Thyroid gland (tissue), 4 donors: ENCODE measurements at places on chromosomes 2 and 18. TPM values are rescaled to one million over a fixed set of nuclear protein-coding genes. Genes with fewer than 3 reads are reported as not detected.
A peak's percentile ranks its signal among the peaks of the same experiment; 100 is the strongest.

DNA sequence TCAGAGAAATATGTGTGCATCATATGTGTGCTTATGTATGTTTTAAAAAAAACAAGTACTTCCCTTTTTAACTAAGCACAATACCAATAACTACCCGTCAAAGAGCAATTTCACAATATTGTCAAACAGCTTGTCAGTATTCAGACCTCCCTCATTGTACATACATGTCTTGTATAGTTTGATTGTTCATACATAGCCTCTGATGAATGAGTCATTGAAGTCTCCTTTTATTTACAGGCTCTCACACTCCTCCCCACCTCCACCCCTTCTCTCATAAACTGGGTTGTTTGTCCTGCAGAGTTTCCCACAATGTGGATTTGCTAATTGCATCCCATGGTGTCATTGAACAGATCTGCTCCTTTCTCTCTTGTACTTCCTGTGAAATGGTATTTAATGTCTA is 132.8 kb upstream of the L3MBTL4 start:
- no peak for DNase-seq

- DNase-seq = peak; percentile 76
Measured at GRCh38 chr2:221289389-221289788, 282.7 kb downstream of the EPHA4 start.

The LAMA3 gene
- 7.5 TPM for total RNA-seq

DNA sequence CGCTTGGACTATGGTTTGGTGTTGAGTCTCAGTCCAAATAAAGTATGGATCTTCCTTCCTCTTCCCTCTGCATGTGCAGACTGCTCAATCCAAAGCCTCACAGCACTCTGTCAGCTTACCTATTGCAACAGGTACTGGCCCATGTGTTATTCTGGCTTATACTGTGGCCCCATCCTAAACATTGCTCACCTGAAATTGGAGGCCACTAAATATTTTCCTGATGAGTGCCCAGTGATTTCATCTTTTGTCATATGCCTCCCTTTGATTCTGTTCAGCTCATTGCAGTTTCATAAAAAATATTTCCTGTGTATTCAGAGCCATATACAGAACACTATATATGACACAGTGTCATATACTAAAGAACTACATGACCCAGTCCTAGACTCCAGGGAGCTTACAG is 86.3 kb upstream of the FAM136A start:
- no peak for DNase-seq

- no peak for DNase-seq
Measured at GRCh38 chr2:202025816-202026215, 7.8 kb upstream of the FZD7 start.

DNA sequence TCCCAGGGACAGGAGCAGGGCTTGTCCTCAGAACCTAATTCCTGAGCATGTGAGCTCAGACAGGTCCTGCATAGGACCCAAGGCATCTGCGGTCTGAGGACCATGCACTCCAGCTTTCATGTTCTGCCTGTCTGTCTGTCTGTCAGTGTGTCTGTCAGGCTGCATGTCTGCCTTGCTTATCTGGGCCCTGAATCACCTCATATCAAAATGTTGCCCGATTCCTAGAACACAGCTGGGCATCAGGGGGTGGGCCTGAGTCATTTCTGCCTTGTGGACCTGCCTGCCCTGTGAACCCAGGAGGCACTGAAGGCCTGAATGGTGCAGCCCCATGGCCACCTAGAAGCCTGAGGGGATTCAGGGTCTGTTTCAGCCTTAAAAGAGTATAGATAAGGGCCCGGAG is 22.1 kb downstream of the INHBB start:
- no peak for DNase-seq

DNA sequence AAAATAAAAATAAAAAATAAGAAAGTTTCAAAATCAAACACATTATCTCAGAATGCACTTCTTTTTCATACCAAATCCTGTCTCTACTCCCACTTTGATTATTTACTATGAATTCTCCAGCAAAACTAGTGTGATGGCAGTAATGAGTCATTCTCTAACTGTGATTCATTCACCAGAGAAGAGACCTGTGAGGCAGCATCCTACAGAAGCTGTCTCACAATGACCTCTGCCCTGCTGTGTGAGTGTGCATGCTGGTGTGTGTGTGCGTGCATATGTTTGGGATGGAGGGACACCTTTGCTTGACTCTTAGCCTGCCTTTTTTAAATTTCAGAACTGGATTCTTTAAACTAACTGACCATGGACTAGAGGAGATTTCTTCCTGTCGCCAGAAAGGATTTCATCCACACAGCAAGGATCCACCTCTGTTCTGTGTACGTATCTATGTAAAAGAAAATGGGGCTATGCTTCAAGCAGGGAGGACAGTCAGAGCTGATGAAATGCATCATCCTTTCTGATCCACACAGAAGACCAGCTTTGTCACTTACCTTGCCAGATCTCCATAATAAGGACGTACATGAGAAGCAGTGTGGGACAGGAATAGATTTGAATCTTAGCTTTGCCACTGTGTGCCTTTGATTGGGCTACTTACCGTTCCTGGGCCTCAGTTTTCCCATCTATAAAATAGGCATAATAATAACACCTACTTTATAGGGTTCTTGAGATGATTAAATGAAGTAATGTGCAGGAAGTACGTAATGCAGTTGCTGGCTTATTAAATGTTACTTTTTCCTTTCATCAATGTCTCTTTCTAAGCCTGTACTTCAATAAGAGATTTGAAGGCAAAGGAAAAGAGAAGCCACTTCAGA is 31.2 kb downstream of the STAMBP start:
- DNase-seq = no peak

The ACMSD gene
- 1.4 TPM for total RNA-seq

The UPP2 gene
- not detected for total RNA-seq

The DNER gene
- 0.93 TPM for total RNA-seq

DNA sequence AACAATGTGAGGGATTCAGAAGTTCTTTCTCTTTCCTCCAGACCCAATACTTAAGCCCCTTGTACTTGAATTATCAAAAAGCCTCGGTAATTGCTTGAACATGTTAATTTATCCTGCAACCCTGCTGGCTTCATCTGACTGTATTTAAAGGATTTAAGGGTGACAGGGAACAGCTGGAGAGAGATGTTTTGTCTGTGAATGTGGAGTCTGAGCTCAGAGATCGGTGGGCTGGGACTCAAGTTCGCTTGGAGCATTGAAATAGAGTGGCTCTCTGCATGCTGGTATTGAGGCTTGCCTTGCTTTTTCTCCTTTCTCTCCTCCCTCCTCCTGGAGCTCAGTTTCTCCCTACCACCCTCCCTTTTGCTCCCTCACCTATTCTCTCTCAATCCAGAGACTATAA is 73.6 kb downstream of the BOD1L2 start:
- no peak for DNase-seq

The LOXHD1 gene
- total RNA-seq = 0.83 TPM

DNA sequence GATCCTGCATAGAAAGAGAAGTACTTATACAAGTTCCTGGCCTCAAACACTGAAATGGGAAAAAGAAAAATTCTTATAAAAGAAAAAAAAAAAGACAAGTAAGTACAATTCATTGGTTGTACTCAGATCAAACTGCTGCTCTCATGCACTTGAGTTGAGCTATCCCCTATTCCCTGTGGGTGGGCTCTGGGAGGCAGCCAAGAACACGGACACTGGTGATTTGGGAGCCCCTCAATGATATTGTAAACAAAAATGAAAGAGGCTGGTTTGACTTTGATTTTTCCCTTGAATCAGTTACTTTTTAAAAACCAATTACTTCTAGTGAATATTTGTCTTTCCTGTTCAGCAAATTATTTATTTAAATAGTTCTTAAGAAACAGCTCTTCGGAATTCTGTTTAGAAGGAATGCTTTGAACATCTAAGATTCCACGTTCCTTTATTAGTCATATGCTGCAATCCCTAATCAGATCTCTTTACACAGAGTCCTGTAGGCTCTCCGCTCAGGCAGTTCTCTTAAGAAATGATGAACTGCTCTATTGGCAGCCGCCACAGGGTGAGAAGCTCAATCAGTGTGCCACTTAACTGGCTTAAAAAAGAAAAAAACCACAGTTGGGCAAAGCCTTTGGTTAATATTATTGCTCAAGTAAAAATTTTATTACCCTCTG is 225.1 kb downstream of the TMEM182 start:
- no peak for DNase-seq

GRCh38 chr2:83224591-83225200 is 1234.4 kb downstream of the SUCLG1 start:
- no peak for DNase-seq

The SPDYA gene
- total RNA-seq = 1.2 TPM

DNA sequence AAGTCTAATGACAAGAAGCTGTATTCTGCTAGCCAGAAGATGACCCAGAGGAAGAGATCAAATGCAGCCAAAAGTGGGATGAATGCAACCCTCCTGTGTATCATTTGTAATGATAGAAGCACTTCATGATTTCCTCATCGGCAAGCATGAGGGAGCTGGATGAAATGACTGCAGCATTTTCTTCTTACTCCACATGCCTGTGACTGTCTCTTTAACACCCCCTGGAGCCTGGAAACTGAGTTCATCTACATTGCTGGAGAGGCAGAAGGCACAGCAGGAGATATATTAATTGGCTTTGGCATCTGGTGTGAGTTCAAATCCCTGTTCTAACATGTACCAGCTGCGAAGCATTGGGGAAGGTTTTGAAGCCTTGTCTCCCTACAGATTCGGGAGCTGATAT is 37.7 kb downstream of the ID2 start:
- no peak for DNase-seq

The NHEJ1 gene
- 13.8 TPM for total RNA-seq

- DNase-seq = no peak
Measured at GRCh38 chr2:61705625-61706024, 148.2 kb downstream of the FAM161A start.

GRCh38 chr2:104388296-104388695 is 465.6 kb upstream of the POU3F3 start:
- no peak for DNase-seq

- DNase-seq = no peak
Measured at GRCh38 chr2:95372216-95372829, 30.2 kb upstream of the FAHD2A start.

The SERPINB10 gene
- total RNA-seq = not detected

The SLC35F5 gene
- 178 TPM for total RNA-seq

The AKAIN1 gene
- total RNA-seq = not detected

The CYP27C1 gene
- total RNA-seq = not detected

The TSPYL6 gene
- total RNA-seq = not detected

The NAT8 gene
- not detected for total RNA-seq

DNA sequence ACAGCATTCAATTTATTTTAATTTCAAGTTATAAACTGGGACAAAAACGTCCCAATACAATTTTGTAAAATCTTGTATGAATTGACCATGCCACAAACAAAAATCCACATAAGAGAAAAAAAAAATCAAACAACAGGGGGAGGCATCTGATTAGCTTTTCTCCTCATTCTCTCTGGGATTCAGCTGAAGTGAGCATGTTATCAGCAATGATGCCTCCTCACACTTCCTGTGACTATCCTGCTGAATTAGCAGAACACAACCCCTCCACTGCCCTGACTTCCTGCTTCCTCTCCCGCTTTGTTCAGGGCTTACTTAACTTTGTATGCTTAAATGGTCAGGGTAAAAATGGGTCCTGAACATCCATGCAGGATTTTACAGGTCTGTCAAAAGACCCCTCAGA is 132.2 kb upstream of the ITGB6 start:
- no peak for DNase-seq

The GAL3ST2 gene
- total RNA-seq = not detected

DNA sequence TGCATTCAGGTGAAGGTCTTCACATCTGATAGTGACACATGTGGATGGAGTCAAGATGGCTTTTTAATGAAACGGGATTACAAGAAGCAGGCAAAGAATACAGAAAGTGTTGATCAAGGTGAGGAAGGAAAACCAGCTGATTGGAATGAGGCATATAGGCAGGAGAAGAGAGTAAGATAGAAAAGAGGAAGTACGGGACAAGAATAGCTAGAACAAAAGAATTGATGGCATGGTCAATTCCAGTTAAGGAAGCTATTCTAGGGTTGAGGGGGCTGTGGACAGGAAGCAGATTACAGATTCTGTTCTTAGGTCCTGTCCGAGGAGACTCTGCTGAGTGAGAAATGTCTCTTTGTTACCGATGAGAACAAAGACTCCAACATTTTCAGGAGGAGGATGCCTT is 13.2 kb upstream of the NCK2 start:
- no peak for DNase-seq

The AFF3 gene
- 1.2 TPM for total RNA-seq

GRCh38 chr2:176652300-176653182 is 383.3 kb downstream of the MTX2 start:
- DNase-seq = no peak

DNA sequence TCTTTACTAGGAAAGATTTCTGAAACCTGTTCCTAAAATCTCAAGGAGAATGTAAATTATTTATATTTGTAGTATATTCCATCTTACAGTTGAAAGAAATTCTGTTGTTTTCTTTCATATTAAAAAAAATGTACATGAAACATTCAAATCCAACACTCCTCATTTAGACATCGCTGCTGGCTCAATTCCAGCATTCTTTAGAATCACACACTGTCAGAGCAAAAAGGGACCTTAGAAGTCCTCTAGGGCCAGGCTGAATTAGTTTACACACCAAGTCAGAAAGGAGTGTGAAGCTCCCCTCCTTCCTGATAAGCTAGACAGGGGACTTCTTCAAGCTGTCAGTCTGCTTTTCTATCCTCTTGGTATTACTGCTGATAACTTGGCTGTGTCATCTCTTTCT is 158.6 kb upstream of the LTBP1 start:
- no peak for DNase-seq

- DNase-seq = no peak
Measured at GRCh38 chr2:120707816-120708215, 27.9 kb upstream of the GLI2 start.

DNA sequence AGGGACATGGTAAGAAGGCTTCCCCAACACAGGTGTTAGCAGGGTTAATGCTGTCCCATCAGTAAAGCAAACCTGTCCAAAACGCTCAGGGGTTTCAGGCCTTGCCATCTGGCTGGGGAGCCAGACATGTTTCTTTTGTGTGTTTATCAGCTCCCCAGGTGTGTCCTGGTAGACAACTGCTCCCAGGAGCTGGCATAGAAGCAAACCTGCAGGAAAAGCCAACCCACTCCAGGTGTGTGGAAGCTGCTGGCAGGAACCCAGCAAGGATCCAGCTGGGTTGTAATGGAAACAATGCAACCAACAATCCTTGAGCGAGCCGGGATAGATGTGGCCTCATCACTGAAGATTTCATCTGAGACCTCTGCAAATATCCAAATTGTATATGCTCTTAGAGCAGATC is 123.1 kb downstream of the RAB3GAP1 start:
- no peak for DNase-seq

- no peak for DNase-seq
Measured at GRCh38 chr18:48110797-48111196, 180.3 kb upstream of the SMAD2 start.

- DNase-seq = no peak
Measured at GRCh38 chr2:80292474-80292873, 12.1 kb downstream of the LRRTM1 start.

GRCh38 chr2:191247381-191248057 is 2.3 kb downstream of the MYO1B start:
- no peak for DNase-seq

The SERPINB12 gene
- total RNA-seq = not detected

The DSG1 gene
- not detected for total RNA-seq

GRCh38 chr2:138023298-138023697 is 59.0 kb downstream of the HNMT start:
- no peak for DNase-seq
